Stimulated activated CD8-positive, alpha-beta memory T cell treated with anti-CD3 and anti-CD28 coated beads, Interleukin-7, amount 100 ng/mL, for 24 hours (primary cell): ENCODE measurements at places on chromosomes 12 and 14.

DNA sequence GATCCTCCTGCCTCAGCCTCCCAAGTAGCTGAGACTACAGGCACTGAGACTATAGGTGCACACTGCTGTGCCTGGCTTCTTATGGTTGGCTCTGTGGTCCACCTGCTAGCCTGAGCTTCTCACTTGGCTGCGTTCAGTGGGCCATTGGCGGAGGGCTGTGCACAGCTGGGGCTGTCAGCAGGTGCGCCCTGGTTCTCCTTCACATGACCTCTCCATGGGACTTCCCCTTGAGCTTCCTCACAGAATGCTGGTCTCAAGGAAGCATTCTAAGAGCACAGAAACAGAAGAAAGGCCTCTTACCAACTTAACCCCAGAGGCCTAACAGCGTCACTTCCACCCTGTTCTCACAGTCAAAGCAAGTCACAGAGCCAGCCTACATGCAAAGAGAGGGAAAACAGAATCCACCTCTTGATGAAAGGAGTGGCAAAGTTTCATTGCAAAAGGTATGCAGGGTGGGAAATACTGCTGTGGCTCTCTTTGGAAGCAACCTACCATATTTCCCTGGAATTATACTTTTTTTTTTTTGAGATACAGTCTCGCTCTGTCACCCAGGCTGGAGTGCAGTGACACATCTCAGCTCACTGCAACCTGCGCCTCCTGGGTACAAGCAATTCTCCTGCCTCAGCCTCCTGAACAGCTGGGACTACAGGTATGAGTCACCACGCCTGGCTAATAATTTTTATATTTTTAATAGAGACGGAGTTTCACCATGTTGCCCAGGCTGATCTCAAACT lies 9.3 kb downstream of the RILPL2 start:
- no peak for DNase-seq

- peak; percentile 84 for DNase-seq
These were observed 13.2 kb upstream of the KLRF1 start for GRCh38 chr12:9813821-9814798.

DNA sequence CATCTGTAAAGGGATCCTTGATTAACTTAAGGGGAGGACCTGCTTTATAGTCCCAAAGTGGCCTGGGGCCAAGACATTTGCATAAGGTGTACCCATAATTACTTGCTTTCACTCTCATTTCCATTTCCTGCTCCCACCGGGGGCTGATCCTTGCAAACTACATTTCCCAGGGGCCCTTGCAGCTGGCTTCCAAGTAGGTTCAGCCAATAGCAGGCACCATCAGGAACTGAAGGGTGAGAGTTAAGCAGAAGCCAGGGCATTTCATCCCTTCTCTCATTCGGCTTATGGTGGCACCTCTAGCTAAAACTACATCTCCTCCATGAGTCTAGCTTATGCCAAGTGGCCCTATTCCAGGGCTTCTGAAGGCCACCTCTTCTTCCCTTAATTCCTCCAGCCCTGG lies 88.8 kb downstream of the CCDC60 start:
- no peak for DNase-seq

DNA sequence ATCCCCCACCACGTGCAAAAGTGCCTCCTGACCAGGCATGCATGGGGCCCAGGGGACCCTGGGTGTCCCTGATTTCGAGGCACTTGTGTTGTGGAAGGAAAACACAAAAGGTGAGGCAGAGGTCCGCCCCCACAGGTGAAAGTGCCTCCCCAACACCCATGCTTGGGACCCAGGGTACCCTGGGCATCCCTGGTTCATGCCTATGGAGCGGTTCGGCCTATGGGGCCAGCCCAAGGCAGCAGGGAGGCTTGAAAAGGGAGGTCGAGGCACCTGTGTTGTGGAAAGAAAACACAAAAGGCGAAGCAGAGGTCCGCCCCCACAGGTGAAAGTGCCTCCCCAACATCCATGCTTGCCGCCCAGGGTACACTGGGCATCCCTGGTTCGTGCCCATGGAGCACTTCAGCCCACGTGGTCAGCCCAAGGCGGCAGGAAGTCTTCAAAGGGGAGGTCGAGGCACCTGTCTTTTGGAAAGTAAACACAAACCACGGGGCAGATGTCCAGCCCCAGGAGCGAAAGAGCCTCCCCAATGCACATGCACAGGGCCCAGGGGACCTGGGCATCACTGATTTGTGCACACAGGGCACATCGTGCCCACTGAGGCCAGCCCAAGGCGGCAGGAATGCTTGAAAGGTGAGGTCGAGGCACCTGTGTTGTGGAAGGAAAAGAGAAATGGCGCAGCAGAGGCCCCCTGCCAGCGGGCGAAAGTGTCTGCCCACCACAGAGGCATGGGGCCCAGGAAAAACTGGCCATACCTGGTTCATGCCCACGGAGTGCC lies 375.5 kb downstream of the ALG10 start:
- no peak for DNase-seq

DNA sequence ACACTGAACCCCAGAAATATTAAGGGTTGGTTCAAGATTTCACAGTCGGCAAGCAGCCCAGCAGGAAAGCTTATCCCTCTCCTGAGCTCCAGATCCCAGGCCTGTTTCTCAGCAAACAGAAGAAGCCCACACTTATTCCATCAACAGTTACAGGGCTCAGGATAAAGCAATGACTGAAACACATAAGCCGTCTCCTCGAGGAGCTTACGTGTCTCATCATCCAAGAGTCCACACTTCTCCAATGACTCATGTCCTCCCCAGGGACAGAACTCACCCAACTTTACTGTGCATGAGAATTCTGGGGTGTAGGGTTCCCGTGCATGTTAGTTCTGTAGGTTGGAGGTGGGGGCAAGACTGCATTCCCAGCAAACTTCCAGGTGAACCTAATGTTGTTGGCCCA lies 31.2 kb downstream of the GSC start:
- no peak for DNase-seq

- DNase-seq: no peak
These were observed 86.7 kb downstream of the LRP6 start for GRCh38 chr12:12180136-12180535.

- no peak for DNase-seq
These were observed 1.4 kb downstream of the RIMBP2 start for GRCh38 chr12:130714591-130715149.

- DNase-seq: no peak
These were observed 4.4 kb upstream of the NID2 start for GRCh38 chr14:52073251-52073650.

GRCh38 chr14:81345781-81346180 lies 54.3 kb downstream of the STON2 start:
- DNase-seq: no peak

DNA sequence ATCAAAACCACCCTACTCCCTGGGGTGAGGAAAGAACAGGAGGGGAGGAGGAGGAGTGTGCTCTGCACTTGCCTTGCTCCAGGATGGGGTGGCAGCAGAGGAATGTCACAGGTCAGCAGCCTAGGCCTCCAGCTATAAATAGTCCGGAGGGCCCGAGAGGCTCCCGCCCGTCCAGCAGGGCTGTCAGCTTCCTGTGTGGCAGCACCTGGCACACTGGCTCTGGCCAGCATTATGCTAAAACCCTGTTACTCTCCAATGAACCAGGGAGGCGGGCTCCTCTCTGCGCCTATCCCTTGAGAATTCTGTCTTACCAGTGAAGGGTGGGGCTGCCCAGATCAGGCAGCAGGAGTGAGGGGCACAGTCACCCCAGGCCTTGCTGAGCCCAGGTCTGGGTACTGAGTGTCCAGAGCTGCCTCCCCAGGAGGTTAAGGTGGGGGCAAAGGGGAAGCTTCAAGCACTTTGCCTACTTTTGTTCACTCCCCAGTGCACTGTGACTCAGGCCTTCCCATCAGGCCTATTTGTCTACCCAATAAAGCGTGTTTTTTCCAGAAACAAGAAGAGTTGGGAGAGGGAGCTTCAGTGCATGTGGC lies 1.2 kb upstream of the COX14 start:
- no peak for DNase-seq

- no peak for DNase-seq
These were observed 55.2 kb upstream of the GNPNAT1 start for GRCh38 chr14:52846591-52846990.

DNA sequence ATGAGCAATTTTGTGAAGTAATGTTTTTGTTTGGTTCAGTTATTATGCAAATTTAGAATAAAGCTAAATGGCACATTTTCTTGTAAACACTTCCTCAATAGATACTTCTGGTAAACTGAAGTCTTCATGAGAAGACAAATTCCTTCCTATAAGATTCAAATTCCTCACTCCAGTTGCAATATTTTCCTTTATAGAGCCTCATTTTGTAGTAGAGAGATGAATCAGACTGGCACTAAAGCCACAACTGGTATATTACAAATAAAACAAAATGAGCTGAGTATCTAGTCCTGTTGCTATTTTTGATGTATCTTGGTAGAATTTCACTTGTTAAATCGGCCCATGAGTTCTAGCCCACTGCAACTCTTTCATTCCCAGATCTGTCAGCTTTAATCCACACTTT lies 5.5 kb downstream of the LGR5 start:
- no peak for DNase-seq

DNA sequence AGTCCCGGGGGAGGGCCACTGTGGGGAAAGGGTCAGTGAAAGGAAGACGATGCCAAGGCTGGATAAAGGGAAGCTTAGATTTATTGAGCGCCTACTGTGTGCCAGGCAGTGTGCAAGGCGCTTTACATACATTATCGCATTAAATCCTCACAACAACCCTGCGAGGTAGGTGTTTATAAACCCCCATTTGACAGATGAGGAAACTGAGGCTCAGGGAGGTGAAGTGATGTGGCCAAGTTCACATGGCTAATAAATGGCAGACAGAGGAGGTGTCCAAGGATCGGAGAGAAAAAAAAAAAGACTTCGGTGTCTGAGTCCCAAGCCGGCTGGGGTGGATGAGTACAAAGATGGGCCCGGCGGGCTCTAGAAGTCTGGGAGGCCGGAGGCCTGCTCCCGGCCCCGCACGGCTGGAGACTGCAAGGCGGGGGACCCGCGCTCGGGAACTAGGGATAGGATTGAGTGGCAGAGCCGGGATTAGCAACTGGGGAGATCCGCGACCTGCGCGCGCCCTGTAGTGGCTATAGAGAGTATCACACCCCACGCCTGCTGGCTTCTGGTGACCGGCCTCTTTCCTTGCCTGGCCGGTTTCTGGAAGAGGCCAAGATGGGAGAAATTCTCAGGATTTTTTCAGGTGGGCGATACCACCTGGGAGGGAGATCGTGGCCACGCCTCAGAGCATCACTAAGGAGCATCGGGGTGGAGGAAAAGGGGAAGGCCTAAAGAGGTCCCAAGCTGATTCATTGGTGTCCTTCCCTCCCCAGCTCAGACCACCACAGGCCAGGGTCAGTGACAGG lies 3.9 kb downstream of the DDN start:
- DNase-seq: no peak

DNA sequence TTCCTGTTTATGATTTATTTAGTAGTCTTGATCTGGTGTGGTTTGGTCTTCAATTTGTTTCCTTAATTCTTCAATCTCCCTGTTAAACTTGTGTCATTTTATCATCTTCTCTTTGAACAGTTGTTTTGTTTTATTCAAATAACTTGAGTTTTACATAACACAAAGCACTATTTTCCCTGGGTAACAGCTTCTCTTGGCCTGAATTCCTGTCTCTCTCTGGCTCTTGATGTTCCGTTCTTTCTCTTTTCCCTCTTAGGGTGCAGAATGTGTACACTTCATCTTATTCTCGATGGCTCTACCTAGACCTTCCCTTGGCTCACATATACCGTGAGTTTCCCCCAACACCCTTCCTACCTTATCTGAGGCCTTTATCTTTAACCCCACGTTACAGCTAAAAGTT lies 36.8 kb upstream of the VPS33A start:
- DNase-seq: no peak

- DNase-seq: no peak
These were observed 43.2 kb downstream of the SNAPC1 start for GRCh38 chr14:61805451-61805850.

DNA sequence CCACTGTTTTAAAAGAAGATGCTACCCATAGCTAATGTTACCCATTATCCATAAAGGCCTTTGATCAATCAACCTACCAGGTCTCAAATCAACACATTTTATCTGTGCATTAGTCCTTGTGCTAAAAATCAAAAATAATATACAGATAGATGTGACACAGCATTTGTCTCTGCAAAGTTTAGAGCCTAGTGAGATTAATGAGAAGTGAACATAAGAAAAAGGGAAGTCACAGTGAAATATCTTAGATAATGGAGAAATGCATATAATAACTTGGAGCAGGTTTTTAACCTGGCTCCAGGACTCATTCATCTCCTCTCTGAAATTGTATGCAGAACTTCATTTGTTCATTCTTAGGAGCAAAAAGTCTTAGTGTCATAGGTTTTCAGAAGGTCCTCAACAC lies 7.2 kb downstream of the PDE3A start:
- no peak for DNase-seq

DNA sequence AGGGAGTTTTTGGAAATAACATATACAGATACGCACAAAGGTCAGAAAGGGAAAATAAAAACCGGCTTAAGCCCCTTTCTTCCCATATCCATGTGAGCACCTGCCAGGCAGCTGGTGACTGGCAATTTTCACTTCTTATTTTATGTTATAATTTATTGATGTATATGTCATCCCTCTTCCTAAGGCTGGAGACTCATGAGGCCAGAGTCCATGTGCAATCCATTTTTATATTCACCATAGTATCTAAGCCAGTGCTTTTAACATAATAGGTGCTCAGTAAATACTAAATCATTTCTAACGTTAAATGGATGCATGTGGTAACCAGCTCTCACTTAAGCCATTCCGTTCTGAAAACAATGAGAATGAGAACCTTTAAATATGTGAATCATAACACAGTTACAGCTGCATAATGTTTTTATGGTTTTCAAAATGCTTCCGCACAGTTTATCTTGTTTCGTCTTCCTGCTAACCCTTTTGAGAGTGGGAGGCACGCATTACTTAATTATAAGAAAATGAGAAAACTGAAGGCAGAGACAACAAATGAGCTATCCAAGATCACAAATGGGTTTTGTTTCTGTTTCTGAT lies 178.3 kb downstream of the CACNA1C start:
- DNase-seq: no peak
